ENCODE measurements at places on chromosomes 1 and 21. TPM values are rescaled to one million over a fixed set of nuclear protein-coding genes. Genes with fewer than 3 reads are reported as not detected.

The VWA5B1 gene
- not detected for polyA plus RNA-seq

The ELAPOR1 gene
- 0.15 TPM for polyA plus RNA-seq

The CD53 gene
- 49.3 TPM for polyA plus RNA-seq

DNA sequence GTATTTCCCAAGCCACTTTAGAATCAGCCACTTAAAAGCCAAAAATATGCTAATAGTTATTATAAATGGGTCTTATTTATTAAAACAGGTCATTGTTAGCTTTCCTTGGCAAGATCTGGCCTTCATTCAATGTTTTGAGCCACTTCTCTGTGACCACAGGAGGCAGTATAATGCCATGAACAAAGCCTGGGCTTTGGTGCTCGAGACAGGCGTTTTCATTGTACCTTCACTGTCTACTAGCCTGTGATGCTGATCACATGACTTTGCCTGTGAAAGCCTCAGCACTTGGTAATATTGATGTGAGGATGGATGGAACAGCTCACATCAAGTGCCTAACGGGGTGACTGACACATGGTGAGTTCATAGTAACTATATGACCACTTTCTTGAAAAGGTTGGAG is 217.0 kb downstream of the RWDD3 start:
- DNase-seq: no peak

DNA sequence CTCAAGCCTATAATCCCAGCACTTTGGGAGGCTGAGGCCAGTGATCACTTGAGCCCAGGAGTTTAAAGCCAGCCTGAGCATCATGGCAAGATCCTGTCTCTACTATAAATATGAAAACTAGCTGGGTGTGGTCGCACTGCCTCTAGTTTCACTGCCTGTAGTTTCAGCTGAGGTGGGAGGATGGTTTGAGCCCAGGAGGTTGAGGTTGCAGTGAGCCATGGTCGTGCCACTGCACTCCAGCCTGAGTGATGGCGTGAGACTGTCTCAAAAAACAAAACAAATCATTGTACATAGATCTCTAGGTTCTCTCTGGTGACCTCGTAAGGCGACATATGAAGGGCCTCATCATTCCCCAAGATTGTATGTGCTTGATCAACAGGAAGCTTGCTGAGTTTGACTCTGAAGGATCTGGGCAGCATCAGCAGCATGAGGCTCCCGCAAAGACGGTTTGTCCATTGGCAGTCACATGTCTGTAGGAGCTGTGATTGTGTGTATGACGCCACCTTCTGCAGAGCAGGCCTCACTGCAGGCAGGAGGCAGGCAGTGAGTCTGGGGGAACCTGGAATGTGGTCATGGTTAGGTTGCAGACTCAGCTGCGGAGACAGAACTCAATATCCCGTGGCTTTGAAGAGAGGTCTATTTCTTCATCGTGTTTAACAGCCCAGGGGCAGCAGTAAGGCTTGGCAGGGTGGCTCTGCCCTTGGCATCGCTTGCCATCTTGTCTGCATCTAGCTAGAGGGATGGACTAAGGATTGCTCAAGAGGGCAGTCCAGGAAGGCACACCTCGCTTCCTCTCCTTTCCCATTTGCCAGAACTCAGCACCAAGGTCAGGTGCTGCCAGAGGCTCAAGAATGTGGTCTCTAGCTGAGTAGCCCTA is 14.0 kb downstream of the ATP5PO start:
- DNase-seq: no peak
